Muscle of arm (tissue), 14 donors: ENCODE measurements at places on chromosomes 6 and 20. TPM values are rescaled to one million over a fixed set of nuclear protein-coding genes. Genes with fewer than 3 reads are reported as not detected.

Gene FRK
- 2.2 TPM for polyA plus RNA-seq

DNA sequence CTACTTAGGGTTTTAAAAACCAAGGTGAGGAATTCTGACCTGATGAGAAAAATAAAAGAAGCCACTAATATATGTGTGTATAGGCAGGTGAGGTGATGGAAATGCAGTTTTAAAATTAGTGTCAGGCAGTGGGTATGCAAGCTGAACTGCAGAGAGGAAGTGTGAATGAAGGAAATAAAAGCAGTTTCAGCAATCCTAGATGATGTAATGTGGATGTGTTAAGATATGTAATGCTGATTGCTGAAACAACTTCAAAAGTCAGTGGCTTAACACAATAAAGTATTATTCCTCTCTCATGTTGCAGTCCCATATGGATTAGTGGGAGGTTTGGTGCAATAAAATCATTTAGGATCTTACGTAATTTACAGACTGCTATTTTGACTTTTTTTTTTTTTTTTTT is 119.9 kb upstream of the ASCC3 start:
- DNase-seq, result no peak

DNA sequence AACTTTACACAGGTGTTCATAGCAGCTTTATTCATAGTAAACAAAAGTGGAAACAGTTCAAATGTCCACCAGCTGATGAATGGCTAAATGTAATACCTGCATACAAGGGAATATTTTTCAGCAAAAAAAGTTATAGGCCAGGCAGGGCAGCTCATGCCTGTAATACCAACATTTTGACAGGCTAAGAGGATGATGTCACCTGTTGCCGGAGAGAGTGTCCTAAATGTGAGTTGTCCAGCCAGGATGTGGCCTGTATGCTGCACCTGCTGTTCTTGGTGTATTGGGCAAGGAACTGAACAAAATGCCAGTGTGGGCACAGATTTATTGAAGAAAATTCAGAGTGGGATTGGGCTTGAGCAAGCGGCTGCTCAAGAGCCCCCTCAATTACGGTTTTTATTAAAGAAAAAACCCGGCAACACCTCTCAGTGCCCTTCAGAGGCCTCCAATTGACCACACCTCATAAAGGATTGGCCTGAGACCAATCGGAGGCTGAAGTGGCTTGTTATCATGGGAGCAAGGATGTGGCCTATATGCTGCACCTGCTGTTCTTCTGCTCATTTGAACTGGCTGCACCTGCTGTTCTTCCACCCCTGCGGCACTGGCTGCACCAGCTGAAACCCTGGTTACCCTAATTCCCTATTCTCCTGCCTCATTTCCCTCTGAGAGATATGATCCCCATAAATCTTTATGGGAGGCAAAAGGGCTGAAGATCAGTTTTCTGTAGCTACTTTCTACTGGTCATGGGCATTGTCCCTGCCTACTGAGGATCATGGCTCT is 164.3 kb upstream of the PROKR2 start:
- no peak for DNase-seq

DNA sequence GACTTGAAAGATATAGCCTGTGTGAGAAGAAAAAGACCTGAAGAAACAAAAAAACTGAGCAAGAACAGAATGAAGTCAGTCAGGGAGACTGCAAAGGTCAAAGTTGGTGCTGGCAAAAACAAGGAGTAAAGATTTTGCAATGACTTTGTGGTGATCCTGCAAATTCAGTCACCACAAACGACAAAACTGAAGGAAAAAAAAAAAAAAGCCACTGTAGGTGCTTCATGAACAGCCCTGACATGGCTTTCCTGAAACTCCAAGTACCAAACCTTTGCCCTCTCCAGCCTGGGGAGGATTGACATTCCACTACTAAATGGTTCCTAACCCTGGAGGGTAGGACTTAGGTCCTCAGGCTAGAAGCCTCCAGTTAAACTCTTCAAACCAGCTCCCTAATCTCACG is 114.7 kb upstream of the BEND3 start:
- DNase-seq, result no peak

GRCh38 chr6:20458027-20458894 is 56.6 kb downstream of the E2F3 start:
- DNase-seq, result no peak

DNA sequence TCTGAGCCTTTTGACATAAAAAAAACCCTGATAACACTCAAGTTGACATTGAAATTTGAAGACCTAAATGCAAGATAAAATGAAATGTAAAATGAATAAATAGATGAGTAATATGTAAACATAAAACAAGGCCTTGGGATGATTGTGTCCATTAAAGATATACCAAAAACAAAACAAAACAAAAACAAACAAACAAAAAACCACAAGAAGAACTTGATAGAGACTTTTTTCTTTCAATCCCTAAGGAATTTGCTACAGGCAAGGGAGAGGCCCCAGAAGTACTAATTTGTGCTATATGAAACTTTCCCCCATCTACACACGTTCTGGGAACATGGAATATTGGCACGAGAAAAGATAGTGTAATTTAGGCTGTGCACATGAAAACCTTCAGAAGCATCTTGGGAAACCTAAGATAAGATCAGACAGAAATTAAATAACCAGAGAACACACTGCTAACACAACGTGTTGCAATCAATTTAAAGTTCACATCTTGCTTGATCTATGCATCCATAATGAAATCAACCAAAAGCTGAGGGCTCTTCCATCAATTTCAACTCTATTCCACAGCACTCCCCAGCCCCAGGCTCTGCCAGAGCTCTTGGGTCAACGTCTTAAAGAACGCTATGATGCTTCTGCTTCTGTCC is 201.1 kb upstream of the RREB1 start:
- no peak for DNase-seq

- DNase-seq, result no peak
Observed at GRCh38 chr20:63314015-63314471, 21.1 kb downstream of the COL20A1 start.

Gene GGTLC1
- polyA plus RNA-seq, result not detected

DNA sequence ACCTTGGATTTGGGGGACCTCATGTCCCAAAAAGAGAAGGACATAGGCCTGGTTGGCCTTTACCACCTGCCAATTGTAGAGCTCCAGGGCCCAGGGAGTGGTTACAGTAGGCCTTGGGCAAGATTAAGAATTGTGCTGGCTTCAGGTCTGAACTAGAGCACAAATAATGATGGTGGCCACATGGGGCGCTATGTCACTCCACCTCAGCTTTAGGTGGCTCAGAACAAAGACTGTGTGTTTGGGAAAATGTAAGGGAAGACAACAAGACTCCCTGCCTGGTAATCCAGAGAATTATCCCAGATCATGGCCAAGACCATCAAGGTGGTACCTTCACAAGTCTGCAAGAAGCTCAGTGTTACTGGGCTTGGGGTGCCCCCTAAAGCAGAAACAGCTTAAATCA is 224.9 kb upstream of the OPRM1 start:
- DNase-seq, result no peak

- no peak for DNase-seq
Observed at GRCh38 chr20:48921883-48922820, 641 bp downstream of the ARFGEF2 start.

- no peak for DNase-seq
Observed at GRCh38 chr20:16472045-16472872, 101.0 kb downstream of the KIF16B start.

GRCh38 chr20:33459599-33459998 is 16.0 kb upstream of the SNTA1 start:
- DNase-seq, result no peak

- no peak for DNase-seq
Observed at GRCh38 chr20:48538856-48539255, 288.9 kb downstream of the PREX1 start.

GRCh38 chr6:161732594-161732993 is 458.7 kb upstream of the AGPAT4 start:
- DNase-seq, result no peak

GRCh38 chr20:57326667-57327455 is 2.7 kb upstream of the SPO11 start:
- no peak for DNase-seq

GRCh38 chr6:116500969-116501433 is 10.4 kb upstream of the CALHM5 start:
- DNase-seq, result no peak
